Activated CD8-positive, alpha-beta memory T cell treated with anti-CD3 and anti-CD28 coated beads, Interleukin-2, amount 50 U/mL, for 4 hours (primary cell): ENCODE measurements at places on chromosomes 12 and 14.

GRCh38 chr14:54754623-54755386, 147.8 kb downstream of the GCH1 start:
- no peak for DNase-seq

DNA sequence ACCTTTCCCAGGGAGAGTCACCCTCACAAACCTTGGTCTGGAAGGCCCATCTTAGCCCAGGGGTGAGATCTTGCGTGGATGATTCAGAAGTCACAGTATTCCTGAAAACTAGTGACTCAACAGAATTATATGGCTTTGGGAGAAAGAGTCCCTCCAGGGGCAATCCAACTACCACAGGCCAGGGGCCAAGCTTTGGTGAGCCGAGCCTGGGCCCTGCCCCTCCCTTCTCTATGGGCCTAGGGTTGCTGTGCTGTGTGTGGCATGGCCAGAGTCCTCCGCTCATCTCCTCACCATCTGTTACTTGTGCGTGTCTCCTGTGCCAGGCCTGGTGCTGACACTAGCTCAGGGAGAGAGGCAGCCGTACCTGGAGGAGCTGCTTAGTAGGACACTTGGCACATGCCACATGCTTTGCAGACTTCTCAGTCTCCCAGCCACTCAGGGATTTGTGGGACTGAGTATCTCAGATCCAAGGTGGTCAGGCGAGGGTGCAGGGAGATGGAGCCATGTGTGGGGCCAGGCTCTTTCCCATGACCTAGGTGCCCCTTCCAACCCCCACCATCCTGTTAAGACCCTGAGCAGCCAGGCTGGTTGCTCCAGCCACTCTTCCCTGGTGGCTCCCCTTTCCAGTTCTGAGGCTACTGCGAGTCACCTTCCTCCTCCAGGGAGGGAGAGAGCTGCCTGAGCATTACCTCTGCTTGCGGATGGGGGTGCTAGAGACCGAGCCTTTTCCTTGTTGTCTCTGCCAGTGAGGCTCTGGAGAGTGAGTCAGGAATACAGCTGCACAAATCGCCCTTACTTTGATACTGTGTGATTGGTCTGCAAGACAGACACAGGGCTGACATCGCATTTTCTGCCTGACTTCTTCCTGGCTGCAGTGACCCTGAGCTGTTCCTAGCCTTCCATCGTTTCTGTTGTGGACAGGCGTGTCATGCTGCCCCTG, 94.1 kb downstream of the SLC25A47 start:
- no peak for DNase-seq

- DNase-seq, result no peak
Measured at GRCh38 chr12:45439039-45439438, 223.1 kb downstream of the ANO6 start.

- no peak for DNase-seq
Measured at GRCh38 chr12:82361461-82361915, 3.2 kb downstream of the METTL25 start.

DNA sequence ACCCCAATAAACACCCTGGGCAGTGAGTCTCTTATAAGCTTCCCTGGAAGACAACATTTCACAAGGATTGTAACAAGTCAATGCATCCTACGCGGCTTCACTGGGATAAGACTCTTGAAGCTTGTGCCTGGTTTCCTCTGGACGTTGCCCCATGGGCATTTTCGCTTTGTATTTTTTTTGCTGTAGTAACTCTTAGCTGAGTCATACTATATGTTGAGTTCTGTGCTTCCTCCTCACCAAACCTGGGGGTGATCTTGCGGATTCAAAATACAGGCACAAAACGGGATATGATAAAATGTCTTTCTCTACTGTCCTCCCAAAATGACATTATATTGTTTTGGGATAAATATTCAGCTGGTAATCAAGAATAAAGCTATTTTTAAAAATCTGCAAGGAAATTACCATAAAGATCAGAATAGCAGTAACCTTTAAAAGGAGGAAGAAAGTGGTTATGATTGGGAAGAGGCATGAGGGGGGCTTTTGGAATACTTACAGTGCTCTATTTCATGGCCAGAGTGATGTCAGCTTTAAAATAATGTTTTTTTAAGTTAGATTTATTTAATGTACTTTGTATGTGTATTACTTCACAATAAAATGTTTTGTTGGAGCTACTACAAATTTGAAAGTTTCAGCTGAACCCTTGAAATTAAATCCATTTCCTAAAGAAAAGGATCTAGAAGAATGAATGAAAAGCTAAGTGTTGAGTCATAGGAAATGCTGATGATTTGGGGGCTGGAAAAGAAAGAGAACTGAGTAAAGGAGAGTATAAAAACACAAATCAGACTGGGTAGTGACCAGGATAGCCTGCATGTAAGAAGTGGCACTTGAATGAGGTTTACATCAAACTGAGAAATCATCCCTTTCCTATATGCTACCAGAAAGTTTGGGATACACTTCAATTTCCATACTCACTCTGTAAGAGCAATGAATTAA, 14.7 kb downstream of the BTBD7 start:
- no peak for DNase-seq

DNA sequence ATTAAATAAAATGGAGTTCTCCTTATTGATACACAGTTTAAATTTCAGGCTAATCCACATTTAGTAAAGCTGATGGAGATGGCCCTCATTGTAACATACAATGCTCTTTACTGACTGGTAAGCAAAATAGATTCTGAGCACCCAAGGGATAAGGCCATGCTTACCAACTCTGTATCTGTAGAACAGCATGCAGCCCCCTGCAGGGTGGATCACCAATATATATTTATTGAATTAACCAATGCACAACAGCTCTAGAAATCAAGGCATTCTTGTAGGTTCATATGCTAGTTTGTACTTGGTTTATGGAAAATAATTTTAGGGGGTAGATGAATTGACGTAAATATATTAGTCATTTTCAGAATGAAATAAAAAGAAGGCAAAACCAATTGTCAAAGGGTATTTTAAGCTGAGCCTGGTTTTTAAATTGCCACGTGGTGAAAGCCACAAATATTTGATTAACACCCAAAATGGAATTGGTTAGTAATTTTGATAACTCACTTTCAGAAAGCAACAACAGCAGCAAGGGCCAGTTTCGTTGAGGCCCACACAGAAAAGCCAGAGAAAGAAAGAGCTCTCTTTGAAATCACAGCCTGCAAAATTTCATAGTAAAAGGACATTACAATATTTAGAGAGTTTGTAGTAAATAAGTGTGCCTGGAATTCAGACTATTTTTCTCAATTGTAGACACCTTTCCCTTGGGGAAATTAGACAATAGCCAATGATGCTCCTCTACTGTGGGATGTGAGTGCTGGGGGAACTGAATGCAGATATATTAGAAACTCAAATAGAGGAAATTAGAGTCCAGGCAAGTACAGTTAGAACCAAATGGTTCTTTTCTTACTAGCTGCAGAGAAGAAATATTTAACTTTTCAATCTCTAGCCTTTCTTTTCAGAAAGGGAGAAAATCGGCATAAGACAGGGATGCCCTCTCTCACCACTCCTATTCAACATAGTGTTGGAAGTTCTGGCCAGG, 216.2 kb upstream of the ABCD2 start:
- DNase-seq, result no peak

DNA sequence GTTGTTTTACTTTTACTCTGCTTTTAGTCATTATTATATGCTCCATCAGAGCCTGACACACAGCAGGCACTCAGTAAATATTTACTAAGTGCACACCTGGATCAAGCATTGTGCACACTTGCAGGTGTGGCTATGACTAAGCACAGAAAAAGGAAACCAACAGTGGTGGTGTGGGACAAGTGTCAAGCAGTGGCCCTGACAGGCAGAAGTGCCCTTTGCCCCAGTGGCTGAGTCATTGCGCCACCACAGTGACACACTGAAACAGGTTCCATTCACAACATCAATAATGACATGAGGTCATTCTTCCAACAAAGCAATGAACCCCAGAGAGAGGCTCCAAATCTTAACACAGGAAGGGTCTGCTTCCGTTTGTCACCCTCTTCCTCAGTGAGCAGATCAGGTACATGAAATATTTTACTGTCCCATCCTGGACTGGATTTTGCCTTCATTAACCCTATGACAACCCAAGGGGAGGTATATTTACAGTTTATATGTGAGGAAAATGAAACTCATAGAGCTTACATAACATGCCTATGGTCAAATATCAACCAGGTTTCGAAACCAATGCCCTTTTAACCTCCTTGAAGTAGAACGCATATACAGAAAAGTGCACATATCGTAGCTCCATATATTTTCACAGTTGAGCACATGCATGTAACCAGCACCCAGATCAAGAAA, 82.6 kb upstream of the GTF2A1 start:
- DNase-seq, result peak; percentile 21

- DNase-seq, result no peak
Measured at GRCh38 chr12:131896811-131897270, 2.4 kb downstream of the ULK1 start.

DNA sequence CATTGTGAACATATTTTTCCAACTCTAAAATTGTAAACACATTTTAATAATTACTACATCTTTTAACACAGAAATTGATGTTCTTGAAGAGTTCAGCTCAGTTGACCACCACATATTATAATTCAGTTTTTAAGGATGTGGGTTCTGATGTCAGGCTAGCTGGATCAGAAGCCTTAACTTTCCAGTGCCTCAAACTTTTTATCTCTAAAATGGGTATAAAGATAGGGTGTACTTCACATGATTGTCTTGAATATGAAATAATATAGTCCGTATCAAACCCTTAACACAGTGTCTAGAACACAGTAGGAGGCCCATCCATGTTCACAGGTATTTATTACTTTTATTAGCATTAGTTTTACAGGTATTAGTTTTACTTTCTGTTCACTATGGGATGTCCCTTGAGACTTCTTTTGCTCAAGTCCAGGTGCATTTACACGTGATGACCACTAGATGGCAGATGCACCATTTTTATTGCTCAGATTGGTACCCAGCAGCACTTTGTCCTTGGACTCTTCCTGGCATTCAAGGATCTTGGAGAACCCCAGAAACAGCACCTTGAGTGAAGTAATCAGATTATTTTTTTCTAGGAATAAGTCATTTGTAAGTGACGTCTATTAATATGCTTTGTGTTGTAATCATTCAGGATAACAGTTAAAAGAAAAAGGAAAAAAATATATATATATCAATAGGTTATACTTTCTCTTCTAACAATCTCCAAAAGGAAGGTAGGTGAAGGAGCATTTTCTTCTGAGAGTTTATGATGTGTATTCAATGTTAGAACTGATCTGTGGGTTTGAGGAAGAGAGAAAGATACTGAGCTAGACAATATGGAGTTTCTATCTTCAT, 580.2 kb downstream of the ETNK1 start:
- no peak for DNase-seq

GRCh38 chr14:72810201-72810600, 83.7 kb downstream of the DPF3 start:
- peak; percentile 66 for DNase-seq

- peak; percentile 40 for DNase-seq
Measured at GRCh38 chr14:52131640-52132320, 62.9 kb upstream of the NID2 start.

DNA sequence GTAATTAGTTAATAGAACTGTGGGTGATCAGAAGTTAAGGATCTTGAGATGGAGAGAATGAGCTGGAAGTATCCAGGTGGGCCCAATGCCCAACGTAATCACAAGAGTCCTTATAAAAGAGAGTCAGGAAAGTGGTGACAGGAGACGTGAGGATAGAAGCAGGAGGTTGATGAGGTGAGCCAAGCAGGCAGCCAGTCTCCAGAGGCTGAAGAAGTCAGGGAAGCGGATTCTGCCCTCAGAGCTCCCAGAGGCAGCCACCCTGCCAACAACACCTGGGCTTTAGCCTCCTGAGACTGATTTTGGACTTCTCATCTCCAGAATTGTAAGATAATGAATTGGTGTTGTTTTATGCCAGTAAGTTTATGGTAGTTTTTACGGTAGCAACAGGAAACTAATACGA, 10.1 kb upstream of the SAV1 start:
- DNase-seq, result no peak

GRCh38 chr14:78075555-78076277, 94.5 kb upstream of the NRXN3 start:
- no peak for DNase-seq

GRCh38 chr12:4817880-4818279, 91.8 kb upstream of the KCNA1 start:
- no peak for DNase-seq

GRCh38 chr12:67811437-67812361, 163.2 kb downstream of the DYRK2 start:
- DNase-seq, result no peak

- DNase-seq, result no peak
Measured at GRCh38 chr12:101854747-101855146, 22.6 kb upstream of the DRAM1 start.

- no peak for DNase-seq
Measured at GRCh38 chr12:43978556-43978955, 142.7 kb downstream of the TMEM117 start.

DNA sequence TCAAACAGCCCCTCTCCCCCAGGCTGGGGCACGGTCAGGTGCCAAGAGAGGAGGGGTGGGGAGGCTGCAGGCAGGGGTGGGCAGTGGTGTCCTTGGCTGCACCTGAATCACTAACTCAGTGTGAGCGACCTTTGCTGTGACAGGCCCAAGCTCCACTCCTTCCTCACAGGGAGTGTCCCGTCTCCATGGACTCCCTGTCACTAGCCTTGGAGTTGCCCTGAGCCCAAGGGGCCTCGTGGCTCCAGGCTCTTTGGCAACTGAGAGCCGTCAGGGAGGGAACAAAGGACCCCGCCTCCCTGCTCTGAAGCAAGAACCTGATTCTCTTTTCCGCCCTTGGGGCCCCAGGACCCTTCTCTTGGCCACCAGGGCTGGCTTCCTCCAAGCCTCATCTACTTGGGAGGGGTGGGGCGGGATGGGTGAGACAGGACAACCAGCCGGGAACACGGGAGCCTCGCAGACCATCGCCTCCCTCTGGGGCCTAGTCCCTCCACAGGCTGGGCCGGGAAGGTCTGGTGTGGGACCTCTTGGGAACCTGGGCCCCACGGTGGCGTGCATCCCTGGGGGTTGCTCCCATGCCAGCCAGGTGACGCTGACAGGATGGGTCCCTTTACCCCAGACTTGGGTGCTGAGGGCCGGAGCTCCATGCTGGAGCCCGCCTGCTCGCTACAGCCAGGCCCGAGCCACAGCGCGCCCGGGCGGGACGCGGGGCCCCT, 935 bp upstream of the ADSS1 start:
- no peak for DNase-seq

DNA sequence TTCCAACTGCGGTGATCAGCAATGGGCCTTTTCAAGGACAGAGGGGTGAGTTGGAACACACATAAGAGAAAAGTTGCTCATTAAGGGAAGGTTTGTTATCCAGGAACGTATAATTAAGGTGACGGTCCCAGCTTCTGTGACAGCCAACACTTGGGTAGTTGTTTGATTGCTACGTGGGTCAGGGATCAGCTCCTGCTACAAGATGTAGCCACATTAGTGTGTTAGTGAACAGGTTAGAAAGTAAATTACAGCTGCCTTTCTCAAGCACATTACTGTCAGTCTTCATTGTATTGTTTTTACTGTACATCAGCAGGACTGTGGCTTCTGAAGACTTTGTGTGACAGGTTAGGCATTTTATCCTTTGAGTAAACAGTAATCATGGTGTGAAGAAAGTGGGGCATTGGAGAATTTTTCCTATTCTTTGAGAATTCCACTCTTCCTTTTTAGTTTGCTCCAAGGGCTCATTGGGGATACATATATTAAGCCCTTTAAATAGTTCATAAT, 230.5 kb downstream of the EGLN3 start:
- DNase-seq, result no peak
